ENCODE measurements at places on chromosomes 16 and 17. TPM values are rescaled to one million over a fixed set of nuclear protein-coding genes. Genes with fewer than 3 reads are reported as not detected.

Gene STX1B
- 0.63 TPM for total RNA-seq

Gene NEUROD2
- total RNA-seq, result not detected

Gene CPHXL2
- not detected for total RNA-seq

Gene GCGR
- total RNA-seq, result not detected

Gene MMP28
- total RNA-seq, result 1.3 TPM

Gene CFAP52
- not detected for total RNA-seq

Gene NGFR
- 0.13 TPM for total RNA-seq

Gene TVP23C
- total RNA-seq, result 7.4 TPM

Gene HCRT
- total RNA-seq, result not detected

Gene CYGB
- total RNA-seq, result 2.8 TPM

Gene SLC13A5
- total RNA-seq, result 0.89 TPM

Gene SLC5A10
- total RNA-seq, result not detected

Gene OTOP3
- not detected for total RNA-seq

Gene RUNDC3A
- 2.3 TPM for total RNA-seq

Gene ADAP2
- 2.9 TPM for total RNA-seq

Gene TM4SF5
- not detected for total RNA-seq

Gene KRT39
- total RNA-seq, result not detected

Gene ASIC2
- 1.4 TPM for total RNA-seq

Gene LITAFD
- total RNA-seq, result not detected

Gene TBC1D3K
- not detected for total RNA-seq

Gene PPM1E
- total RNA-seq, result 0.51 TPM

Gene MARVELD3
- total RNA-seq, result 0.63 TPM

Data from mesangial cell (primary cell).